Amniotic stem cell (primary cell): ENCODE measurements at places on chromosomes 11 and 22.

DNA sequence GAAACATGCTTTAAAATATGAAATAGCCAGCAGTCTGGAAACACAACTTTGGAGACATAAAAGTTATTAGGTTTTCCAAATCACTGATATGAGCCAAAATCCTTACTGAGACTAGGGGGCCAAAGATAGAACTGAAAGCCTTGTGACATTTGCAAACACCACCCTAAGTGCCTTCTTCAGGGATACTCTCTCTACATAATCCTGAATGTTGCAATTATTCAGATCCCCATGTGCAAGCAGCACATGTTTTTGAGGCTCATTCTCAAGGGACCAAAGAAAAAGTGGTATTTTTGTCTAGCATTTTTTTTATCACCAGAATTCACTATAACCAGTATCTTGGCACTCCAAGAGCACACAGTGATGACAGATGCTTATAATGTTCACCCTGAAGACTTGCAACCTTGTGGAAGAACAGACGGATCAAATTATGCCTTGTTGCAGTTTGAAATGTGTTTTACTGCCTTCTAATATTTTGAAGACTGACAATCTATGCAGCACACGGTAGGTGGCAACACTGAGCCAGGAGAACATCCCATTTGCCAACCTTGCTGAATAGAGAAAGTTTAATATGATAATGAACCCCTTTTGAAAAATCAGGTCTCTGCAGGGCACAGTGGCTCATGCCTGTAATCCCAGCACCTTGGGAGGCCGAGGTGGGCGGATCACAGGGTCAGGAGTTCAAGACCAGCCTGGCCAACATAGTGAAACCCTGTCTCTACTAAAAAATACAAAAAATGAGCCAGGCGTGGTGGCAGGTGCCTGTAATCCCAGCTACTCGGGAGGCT, 78.5 kb downstream of the PLEKHA7 start:
- peak; percentile 8 for DNase-seq

DNA sequence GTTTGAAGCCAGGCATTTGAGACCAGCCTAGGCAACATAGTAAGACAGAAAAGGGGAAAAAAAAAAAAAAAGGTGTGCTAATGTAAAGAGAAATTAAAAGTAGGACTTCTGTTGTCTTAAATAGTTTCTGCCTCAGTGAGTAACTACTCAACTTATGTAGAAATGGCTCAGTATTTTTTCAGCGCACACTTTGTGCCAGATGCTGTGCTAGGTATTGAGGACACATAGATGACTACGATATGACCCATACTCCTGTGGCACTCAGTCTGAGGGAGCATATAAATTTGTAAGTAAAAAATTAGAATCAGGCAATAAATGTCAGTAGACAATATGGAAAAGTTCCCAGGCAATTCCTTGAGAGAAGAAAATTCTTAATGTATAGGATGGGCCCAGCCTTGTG, 93.9 kb downstream of the YAP1 start:
- DNase-seq, result no peak

DNA sequence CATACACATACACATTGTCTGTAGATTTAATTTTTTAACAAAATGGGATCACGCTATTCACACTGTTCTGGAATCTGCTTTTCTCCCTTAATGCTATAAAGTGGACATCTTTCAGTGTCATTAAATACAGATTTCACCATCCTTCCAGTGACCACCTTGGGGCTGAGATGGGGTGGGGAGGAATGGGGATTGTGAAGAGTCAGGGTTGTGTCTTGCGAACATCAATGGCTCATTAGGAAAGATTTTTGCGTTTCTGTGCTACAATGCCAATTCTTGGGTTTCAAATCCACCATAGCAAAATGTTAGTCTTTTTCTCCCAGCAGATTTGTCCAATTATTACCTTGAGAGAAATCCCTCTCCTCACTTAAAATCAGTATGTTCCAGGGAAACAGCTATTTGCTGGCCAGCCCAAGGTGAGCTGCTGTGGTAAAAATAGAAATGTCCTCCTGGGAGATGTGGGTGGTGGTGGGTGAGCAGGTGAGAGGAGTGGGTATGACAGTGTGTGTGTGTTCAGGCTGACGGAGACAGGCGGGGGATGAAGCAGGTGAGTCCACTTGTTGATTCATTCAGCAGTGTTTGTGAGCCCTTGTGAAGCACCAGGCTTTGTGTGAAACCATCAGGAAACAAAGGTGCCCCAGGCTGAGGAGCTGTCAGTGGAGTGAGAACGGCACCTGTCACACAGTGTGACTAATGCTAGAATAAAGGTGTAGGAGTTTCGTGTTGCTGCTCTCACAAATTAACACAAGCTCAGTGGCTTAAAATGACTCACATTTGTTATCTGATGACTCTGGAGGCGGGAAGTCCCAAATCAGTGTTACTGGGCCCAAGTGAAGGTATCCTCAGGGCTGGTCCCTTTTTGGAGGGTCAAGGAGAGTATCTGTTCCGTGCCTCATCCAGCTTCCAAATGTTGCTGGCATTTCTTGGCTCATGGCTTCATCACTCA, 1.7 kb upstream of the CBX6 start:
- DNase-seq, result no peak

- no peak for DNase-seq
These were observed 13.0 kb upstream of the REXO2 start for GRCh38 chr11:114426280-114426679.

GRCh38 chr11:71064702-71065515, 187.5 kb downstream of the SHANK2 start:
- DNase-seq, result no peak

DNA sequence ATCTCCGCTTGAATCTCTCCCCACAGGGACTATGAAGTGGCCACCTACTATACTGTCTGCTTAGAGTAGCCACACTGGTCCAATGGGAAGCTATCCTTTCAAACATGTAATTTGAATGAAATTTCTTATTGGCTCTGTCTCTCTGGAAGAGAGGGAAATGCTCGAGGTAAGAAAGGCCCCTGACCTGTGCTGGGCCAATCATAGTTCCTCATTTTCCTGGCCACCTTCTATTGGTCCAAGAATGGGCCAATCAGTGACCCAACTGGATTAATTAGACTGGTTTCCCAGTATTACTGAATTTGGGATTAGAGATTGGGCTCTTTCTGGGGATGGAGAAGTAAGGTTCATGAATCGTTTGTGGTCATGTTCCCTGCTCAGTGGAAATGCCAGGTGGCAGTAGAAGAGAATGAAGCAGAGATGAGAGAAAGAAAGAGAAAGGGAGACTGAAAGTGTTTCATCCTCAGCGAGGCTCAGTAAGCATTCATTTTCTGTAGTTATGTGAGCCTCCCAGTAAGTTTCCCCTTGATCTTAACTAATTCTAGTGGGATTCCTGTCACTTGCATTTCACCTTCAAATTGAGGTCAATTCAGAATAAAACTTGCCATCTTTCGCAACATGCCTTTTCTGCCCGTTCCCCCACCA, 8.4 kb upstream of the MMP20 start:
- no peak for DNase-seq

DNA sequence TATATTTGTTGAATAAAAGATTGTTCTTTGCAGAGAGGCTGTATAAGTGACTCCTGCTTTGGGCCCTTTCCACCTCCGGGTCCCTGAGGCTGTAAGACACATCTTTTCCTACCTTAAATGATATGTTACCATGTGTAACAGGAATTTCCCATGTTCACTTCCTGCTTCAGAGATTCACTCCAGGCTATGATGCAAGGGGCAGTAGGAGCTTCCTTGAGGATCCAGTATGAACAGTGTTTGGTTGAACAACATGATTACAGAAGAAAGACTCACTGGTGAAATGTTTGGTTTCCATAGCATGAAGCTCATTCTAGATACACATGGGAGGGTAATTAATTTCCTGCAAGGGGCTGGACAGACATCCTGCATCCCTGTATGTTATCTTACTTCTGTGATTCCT, 25.6 kb upstream of the ZDHHC13 start:
- DNase-seq, result no peak

GRCh38 chr11:123418351-123419114, 11.5 kb upstream of the GRAMD1B start:
- DNase-seq, result no peak

DNA sequence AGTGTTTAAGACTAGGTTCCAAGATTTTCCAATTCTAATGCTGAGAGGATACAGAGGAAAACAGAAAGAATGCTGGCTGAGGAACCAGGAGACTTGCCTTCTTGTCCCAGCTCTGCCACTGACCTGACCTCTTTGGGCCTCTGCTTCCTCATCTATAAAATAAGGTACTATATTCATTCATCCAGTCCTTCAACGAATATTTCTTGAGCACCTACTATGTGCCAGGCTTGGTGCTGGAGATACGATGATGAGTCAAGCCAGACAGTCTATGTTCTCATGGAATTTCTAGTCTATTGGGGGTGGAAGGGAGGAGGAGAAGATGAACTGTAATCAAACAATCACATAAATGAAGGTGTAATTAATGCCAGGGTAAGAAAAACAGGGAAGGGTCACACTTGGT, 27.8 kb upstream of the UPB1 start:
- no peak for DNase-seq

DNA sequence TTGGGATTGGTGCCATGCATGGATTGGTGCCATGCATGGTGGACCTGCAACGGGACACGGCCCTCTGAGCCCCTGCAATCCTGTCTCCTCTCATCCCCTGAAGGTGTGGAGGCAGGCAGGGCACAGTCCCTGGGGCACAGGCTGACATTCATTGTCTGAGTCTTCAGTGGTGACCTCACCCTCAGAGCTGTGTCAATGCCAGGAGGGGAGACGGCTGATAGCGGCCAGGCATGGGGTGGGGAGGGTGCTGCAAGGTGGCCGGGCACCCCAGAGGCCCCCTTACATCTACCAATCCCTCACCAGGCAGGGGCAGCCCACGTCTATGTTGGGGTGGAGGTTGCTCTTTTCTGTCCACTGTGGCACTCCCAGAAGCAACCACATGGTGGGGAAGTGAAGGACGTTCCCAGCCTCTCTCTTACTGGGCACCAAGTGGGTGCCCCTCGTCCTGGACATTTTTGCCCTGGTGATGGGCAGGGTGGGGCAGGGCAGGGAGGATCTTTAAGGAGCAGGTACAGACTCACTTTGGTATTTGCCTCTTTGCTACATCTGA, 47.6 kb downstream of the NECTIN1 start:
- no peak for DNase-seq

DNA sequence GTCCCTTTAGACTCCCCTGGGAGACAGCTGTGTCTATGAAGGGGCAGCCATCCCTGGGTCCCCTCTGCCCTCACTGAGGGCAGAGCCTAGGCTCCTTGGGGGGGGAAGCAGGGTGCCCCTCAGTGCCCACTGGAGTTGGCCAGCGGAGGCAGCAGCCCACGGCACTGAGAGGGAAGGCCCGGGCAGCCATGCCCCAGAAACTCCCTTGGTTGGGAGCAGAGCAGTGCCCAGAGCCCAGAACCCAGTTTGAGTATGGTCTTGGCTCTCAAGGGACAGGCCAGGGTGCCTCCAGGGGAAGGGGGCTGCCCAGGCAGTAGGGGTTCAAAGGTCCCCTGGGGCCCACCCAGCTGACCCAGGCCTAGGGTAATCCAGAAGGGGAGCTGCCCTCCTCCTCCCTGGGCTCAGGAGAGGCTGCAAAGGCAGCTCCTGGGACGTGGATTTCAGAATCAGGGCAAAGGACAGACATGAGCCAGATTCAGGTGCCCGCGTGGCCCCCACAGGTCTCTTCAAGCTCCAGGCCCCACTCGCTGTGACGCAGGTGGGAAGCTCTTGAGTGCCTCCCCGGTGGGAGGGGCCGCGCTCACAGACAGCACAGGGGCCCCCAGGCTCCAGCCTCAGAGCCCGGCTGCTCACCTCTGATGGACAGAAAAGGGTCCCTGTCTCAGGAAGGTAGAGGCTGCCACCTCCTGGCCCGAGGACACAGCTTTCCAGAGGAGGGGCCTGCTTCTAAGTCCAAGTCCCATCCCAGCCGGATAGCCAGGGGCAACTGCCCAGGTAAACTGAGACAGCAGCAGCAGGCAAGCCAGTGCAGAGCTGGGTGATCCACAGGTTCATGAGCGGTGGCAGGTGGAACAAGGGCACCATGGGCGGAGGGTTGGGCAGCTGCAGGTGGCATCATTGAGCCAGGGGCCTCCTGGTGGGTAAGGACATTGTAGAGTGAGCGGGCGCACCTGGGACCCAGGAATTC, 2.6 kb downstream of the C11orf21 start:
- no peak for DNase-seq

DNA sequence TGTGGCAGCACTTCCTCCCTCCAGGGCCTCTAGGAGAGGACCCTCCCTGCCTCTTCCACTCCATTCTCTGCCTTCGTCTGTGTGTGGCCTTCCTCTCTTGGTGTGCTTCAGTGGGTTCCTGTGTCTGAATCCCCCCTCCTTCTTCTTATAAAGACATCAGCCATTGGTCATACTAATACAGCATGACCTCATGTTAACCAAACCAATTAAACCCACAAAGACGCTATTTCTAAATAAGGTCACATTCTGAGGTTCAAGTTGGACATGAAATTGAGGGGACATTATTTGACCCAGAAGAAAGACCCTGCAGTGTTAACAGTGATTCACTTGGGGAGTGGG, 398.6 kb downstream of the SHANK2 start:
- no peak for DNase-seq

DNA sequence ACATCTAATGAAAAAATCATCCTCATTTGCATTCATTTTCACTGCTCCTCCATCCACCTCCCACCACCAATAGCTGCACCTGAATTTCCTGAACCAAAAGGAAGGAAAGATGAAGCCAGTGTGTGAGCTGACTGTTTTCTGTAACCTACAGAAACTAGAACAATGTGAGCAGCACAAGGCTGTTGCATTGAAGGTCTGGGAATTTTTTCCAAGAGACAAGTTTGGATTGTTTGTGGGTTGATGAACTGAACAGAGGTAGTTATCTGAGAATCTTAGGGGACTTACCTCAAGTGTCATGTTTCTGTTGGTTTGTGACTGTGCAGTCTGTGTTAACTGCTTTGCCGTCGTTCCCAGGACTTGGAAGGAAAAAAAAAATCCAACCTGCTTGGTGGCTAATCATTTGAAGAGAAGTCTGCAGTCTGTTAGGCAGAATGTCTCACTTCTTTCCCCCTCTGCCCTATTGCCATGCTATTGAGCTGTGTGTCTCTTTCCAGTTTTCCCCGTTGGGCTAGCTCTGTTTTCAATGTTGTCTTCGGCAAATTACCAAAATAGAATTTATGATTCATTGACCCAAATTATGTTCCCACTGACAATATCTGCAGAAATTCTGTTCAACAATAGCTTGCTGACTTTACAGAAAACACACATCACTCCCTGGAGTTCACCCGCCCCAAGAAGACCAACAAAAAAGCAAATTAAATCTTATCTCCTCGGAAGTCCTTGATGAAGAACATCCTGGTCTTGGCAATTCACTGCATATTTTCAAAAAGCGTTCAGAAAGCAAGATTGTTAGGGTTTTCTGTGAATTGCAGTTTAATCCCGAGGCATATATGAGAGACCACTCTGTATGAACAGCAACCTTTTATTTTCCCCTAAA, 76.0 kb downstream of the SC5D start:
- DNase-seq, result no peak

GRCh38 chr11:111776398-111777093, 10.4 kb upstream of the PPP2R1B start:
- no peak for DNase-seq

DNA sequence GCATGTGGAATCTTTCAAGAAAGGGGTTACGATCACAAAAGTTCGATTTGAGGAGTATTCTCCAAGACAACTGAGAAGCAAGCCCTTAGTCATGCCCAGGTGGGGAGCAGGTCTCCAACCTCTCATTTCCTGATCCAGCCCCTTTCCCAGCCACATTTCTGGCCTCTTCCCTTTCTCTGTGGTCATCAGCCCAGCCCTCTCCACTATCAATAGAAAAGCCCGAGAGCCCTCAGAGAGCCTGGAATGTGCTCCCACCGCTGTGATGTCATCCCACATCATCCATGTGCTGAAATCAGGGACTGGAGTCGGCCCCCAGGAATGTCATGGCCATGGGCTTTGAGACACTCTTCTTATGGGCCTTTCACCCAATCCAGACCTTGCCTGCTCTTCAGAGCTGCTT, 62.6 kb downstream of the KCNJ1 start:
- no peak for DNase-seq
